ENCODE measurements at places on chromosomes 16 and 17.
A peak's percentile ranks its signal among the peaks of the same experiment; 100 is the strongest.

DNA sequence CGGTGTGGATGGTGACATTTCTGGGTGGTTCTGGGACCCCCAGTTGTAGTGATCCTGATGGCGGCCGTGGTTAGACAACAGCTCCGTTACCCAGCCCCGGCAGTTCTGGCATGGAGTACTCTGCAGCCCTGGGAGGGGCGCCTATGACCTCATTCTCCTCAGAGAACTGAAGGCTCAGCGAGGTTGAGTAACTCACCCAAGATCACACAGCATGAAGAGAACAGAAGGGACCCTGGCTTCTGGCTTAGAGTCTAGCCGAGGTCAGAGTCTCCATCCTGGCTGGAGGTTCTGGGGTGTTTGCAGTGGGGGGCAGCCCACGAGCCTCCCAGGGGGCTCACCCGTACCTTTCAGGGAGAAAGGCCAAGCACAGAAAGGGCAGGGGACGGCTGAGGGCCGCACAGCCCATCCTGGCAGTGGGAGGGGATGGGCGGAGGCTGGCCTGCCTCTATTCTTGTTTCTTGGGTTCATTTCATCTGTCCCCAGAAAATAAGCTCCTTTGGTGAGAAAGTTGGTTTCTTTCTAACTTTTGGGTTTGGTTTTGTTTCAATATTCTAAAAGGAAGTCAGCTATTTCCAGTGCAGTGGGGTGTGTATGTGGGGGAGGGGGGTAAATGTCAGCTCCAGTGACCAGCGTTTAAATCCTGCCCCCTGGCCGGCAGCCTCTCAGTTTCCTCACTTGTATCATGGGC, 13.2 kb downstream of the ZFPM1 start:
- peak; percentile 81 for DNase-seq

DNA sequence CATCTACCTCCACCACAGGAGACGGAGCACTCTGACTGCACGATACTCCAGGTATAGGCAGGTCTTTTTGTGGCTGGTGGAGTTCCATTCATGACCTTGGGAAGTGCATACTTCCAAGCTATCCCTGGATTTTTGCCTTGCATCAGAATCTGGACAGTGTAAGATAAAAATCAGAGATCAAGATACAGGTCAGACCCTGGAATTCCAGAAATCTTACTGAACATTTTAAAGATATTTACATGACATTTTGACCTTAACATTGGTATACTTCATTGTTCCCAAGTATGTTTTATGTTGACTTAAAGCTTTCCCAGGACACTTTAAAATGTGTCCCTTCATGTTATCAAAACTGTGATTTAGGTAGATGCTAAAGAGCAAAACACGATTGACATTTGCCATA, 101.0 kb downstream of the SYCE1L start:
- DNase-seq, result no peak

GRCh38 chr16:23712976-23713375, at the start of gene ERN2:
ERN2 (minus strand) TSS chr16:23713222; CDS start chr16:23713187, 35 bp downstream.
- no peak for DNase-seq

DNA sequence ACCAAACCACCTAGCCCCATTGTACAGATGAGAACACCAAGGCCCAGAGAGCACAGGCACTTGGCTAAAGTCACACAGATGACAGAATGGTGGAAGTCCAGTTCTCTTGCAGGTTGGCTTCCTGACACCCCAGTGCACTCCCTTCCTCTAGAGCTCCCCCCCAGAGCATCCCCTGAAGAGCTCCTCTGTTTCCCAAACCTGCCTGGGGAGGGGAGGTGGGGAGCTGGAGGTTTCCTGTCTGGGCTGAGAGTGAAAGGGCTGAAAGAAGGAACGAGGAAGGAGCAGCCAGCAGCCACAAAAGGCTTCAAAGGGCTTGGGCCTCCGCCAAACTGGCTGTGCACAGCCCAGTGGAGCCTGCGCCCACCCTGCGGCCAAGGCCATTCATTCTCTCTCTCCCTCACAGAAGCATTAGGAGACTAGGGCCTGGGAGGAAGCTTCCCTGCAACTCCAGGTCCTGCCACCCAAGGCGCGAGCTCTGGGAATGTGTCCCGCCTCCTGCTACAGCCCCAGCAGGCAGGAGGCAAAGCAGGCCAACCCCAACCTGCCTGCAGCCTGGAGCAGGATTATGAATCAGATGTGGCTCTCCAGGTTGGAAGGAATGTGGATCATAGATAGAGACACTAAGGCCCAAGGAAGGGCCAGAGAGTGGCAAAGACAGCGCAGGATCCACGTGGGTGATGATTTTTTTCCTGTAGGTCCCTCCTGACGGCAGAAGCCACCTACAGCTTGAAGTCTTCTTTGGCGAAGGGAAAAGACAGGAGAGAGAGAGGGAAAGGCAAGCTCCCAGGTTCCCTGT, 913 bp downstream of the SLC13A5 start:
- DNase-seq, result no peak

DNA sequence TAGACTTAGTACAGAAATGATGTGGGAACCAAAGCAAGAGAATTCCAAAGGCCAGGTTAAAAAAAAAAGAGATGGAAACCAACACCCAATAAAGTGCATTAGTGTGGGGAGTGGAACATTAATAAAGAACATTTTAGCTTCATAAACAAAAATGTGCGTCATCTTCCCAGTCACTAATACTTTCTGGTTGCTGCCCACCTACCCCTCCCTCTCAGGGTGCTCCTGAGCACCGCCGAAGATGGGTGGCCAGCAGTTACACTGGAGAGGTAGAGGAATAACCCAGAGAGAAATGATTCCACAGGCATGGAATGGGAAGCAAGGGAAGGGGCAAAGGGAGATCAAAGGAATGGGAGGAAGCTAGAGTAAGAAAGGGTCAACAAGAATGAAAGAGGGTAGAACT, 6.0 kb upstream of the CHD3 start:
- no peak for DNase-seq

DNA sequence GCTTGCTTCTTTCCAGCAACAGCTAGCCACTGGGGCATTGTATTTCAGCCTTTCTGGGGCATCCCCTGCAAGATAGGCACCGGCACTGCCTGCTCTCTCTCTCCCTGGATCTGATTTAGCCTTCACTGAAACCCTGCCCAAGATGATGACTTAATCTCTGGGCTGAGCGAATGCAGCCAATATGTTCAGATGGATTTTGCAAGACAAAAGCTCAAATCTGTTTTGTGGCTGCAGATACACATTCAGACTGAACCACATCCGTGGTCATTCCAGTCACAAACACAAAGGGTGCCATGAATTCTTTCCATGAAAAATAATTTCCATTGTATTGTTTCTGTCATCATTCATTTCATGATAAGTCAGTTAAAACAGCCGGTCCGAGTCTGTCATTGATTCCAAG, 24.2 kb downstream of the SOST start:
- DNase-seq, result no peak

Data from GM13977 (cell line).